A549 (cell line): ENCODE measurements at places on chromosomes 1 and 21. TPM values are rescaled to one million over a fixed set of nuclear protein-coding genes. Genes with fewer than 3 reads are reported as not detected.

The NAV1 gene
- 6.1 to 8.4 TPM (median 6.6 TPM) in 3 replicates for polyA plus RNA-seq

The FCGR2B gene
- not detected in 3 replicates for polyA plus RNA-seq

The SPATA17 gene
- 2.9 to 3.4 TPM (median 3.3 TPM) in 3 replicates for polyA plus RNA-seq

The CFAP57 gene
- 0.54 to 0.73 TPM (median 0.62 TPM) in 3 replicates for polyA plus RNA-seq

The AIRE gene
- not detected in 3 replicates for polyA plus RNA-seq

The UMODL1 gene
- polyA plus RNA-seq = not detected in 3 replicates

DNA sequence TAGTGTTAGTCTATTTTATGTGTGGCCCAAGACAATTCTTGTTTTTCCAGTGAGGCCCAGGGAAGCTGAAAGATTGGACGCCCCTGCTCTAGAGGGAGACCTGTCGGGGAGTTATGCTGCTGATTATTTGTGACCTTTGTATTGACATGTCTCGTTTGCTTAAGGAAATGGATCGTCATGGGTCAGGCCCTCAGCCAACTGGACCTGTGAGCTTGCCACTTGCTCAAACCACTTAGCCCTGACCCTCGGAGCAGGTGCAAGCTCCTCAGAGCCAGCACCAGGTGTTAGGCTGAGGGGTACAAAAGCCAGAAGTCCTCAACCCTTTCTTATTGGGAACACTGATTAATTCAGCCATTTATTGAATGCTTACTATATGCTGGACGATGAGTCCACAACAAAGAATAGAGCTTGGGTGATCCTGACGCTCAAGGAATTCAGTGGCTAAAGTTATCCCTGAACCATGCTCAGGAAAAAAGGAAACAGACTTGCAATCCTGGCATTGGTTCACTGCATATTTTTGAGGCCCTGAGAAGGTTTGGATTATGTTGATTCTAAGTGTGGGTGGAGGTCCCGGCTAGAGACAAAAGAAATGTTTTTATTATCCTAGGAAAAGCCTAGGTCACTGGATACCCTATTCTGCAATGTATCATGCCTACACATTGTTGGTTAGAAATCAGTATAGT lies 19.0 kb downstream of the TGFB2 start:
- DNase-seq = no peak

DNA sequence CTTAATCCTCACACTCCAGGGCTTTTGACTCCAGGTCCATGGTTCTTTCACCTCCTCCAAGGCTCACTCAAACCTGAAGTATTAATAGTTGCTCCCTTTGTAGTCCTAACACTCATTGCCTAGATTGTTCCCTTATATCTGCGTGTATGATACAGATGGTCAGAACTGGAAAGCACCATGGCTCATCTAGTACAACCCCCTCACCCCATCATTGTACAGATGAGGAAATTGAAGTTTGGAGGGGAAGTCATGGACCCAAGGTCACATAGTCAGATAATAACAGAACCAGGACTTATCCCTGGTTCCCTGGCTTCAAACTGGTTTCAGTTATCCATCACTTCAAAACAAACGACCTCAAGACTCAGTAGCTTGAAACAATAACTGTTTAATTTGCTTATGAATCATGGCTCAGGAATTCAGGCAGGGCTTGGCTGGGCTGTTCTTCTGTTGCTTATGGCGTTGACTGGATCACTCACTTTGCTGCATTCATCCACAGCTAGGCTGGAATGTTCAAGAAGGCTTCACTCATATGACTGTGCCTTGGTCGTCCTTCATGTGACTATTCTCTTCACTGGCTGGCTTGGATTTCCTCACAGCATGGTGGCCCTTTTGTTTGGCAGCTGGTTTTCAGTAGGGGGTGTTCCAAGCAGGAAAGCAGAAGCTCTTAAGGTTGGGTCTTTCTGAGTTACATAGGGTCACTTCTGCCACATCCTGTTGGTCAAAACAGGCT lies 5.0 kb downstream of the NOS1AP start:
- no peak for DNase-seq

DNA sequence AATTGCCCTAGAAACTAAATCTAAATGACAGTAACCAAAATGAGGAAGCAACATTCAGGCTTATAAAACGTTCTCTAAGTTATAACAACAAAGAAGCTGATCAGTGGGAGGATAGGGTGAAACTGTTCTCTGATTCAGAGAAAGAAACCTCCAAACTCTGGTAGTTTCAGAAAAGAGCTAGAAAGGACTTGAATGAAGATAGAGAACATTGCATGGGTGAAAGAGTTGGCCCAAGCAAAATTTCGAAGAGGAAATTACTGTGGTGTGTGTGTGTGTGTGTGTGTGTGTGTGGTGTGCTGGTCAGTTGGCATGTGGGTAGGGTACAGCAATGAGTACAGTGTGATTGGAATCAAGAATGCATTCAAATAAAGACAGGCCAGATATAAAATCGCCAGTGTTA lies 16.5 kb upstream of the SPAG17 start:
- no peak for DNase-seq

DNA sequence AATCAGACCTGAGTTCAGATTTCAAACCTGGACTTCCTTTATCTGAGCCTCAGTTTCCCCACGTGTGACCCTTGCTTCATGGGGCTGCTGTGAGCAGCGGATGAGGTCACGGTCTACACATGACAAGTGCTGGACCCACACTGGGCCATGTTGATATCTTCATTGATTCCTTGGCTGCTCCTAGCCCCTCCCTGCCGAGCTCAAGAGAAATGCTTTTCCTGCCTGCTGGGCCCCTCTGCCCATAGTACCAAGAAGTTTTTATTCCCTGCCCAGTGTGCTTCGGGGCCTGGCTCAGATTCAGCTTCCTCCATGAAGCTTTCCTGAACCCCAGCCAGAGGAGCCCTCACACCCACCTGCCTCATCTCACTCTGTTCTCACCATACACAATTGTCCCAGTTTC lies 181.6 kb downstream of the PTPRU start:
- DNase-seq = no peak

DNA sequence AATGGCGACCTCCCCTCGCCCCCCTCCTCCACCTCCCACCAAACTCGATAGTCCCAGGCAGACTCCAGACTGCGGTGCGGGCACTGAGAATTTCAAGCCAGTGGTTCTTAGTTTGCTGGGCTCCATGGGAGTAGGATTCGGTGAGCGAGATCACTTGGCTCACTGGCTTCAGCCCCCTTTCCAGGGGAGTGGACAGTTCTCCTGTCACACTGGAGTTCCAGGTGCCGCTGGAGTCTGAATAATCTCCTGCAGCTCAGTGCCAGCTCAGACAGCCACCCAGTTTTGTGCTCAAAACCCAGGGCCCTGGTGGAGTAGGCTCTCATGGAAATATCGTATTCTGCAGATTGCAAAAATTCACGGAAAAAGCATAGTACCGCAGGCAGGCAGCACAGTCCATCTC lies 7.6 kb downstream of the OR2M7 start:
- DNase-seq = no peak

DNA sequence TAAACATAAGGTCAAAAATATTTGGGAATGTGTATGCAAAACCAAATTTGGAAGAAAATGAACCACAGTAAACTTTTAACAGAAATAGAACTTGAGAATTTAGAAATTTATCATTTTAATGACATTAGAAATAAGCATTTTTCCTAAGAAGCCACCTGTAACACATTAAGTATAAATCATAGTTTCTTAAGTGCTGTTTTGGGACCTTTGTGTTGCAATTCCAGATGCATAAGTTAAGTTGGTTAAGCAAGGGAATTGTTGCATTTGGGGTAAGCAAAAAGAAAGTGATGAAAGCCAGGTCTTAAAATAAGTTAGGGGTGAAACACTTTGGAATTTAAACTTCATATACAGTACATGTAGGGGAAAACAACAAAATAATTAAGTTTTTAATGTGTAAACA lies 49.8 kb downstream of the CDKN2C start:
- DNase-seq = no peak

DNA sequence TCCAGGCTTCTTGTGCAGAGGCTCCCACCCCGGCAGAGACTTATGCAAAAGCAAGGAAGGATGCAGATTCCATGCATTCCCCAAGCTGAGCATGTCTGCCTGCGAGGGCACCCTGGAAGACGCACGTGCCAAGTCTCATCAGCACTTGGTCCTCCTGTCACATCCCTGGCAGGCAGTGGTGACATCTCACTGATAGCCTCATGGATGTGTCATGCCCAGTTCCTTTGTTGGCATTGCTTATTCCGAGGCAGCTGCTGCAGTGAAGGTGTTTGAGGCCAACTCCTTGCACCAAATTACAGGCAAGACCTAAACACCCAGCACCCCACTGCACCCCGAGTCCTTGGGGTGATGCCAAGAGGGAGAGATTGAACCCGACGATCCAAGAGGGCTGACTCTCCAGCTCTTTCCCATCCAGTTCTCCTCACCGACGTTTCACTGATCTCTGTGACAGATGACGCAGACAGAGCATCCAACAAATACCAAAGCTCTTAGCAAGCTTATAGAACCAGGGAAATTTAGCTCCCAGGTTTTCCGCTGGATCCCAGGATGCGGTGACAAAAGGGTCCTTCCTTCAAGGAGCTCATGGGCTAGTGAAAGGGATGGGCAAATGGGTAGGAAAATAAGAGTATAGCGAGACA lies 611.1 kb downstream of the AJAP1 start:
- DNase-seq = no peak

GRCh38 chr1:200415227-200415626 lies 5.4 kb upstream of the ZNF281 start:
- DNase-seq = no peak

- DNase-seq = no peak
Observed at GRCh38 chr1:11898831-11899467, 27.3 kb downstream of the KIAA2013 start.

DNA sequence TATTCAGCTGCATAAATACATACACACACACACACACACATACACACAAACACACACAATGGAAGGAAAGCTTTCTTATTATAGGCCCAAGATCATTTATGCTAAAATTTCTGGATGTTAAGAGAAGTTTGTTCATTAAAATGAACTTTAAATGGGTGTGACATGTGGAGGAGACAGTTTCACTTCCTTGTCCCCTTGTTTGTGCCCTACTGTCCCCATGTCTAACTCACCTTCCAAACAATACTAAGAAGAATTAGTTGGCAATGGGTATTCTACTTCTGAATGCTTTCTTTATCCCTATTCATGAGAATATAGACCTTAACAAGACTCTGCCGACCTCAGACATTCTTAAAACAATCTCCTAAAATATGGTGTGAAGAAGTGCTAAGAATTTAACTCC lies 63.5 kb upstream of the NRIP1 start:
- no peak for DNase-seq

GRCh38 chr1:69494221-69494620 lies 73.5 kb upstream of the LRRC7 start:
- no peak for DNase-seq

- no peak for DNase-seq
Observed at GRCh38 chr1:150799089-150799488, 9.0 kb downstream of the CTSK start.

DNA sequence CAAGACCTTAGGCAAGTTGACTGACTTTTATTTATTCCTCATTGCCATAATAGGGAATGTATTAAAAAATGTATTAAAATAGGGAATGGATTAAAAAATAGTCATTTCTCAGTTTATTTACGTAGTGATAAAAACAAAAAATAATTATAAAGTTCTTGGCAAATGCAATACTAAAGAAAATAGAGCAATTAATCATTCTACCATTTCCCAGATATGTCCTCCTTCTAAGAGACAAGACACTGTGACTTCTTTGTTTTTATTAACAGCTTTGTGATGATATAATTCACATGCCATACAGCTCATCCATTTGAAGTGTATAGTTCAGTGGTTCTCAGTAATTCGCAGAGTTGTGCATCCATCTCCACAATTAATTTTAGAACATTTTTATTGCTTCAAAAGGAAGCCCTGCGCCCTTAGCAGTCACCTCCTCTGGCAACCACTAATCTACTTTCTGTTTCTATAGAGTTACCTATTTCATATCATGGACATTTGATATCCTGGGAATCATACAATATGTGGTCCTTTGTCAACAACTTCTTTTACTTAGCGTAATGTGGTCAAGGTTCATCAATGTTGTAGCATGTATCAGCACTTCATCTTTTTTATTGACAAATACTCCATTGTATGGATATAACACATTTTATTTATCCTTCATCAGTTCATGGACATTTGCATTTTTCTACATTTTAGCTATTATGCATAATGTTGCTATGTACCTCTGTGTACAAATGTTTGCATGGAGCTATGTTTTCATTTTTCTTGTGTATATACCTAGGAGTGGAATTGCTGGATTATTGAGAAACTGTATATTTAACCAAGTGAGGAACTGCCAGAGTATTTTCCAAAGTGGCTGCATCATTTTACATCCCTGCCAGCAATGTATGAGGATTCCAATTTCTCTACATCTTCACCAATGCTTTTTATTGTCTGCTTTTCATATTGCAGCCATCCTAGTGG lies 5.6 kb downstream of the TBX19 start:
- no peak for DNase-seq
